Activated T-helper 17 cell treated with anti-CD3 and anti-CD28 coated beads, Interleukin-2, amount 50 U/mL, for 72 hours (primary cell): ENCODE measurements at places on chromosomes 6 and 20. TPM values are rescaled to one million over a fixed set of nuclear protein-coding genes. Genes with fewer than 3 reads are reported as not detected.
A peak's percentile ranks its signal among the peaks of the same experiment; 100 is the strongest.

DNA sequence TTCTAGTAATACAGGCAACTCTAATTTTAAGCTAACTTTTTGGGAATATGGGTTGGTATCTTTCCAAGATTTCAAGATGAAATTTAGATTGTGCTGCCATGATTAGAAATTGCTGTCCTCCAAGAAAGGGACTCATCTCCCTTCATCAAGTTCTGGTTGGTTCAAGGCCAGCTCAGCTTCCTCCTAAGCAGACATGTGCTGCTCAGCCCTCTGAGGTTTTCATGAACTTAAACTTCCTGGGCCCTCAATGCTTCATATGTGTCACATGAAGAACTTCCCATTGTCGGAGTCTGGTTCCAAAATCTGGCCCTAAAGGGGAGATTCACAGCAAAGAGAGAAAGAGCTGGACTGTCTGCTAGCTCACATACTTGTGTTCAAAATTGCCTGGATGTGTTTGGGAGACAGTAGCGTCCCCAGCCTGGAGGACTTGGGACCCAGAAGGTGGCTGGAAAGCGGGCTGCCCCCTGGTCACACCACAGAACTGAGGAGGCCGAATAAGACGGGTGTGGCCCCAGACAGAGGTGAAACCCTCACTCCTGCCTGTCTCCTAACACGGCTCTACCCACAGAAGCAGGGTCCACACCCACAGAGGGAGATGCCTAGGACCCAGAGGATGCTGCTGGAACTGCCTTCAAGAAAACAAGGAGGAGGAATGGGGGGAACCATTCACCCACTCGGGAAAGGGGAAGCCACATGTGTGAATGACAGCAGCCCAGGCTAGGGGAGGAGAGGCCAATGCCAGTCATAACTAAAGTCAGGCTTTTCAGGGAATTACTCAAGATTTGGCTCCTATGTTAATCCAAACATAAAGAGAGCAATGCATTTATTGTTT is 54.3 kb upstream of the GPR31 start:
- H3K4me3 ChIP-seq, result no peak overlapping the region
- peak overlapping the region; percentile 39 for H3K27ac ChIP-seq
- no peaks in the 10 kb centered on the region for H3K4me1 ChIP-seq
- ATAC-seq, result no peak
- no peaks in the 10 kb centered on the region for H3K36me3 ChIP-seq

DNA sequence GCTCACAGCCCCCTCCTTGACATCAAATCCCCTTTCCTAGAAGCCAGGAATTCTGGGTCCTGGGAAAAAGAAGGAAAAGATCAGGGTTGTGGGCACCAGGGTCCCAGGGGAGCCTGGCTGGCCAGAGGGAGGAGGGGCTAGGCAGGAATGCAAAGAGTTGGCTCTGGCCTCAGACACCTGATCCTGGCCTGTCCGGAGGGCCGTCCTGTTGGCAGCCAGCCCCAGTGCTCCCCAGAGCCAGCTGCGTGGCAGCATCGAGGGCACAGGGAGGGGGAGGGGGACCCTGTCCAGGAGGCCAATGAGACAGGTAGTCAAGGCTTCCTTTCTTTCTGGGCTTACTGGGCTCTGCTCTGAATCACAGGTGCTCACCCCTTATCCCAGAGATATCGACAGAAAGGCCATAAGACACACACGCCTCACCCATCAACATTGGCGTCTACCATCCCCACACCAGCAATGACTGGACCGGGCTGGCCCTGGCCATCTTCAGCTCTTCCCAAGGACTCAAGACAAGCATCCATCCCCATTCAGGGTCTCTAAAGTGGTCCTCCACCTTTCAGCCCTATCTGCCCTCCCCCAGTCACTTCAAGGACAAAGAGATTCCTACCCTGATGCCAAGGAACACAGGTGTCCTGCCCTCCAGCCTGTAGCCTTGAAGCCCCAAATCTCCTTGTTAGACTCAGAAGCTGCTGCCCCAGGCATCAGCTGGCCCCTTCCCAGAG is 723 bp downstream of the COL11A2 start:
- peaks cover 31% of the 10 kb centered on the region for H3K36me3 ChIP-seq
- no peak overlapping the region for H3K4me3 ChIP-seq
- ATAC-seq, result no peak
- peaks cover 29% of the 10 kb centered on the region for H3K27me3 ChIP-seq
- H3K4me1 ChIP-seq, result peaks cover 14% of the 10 kb centered on the region

DNA sequence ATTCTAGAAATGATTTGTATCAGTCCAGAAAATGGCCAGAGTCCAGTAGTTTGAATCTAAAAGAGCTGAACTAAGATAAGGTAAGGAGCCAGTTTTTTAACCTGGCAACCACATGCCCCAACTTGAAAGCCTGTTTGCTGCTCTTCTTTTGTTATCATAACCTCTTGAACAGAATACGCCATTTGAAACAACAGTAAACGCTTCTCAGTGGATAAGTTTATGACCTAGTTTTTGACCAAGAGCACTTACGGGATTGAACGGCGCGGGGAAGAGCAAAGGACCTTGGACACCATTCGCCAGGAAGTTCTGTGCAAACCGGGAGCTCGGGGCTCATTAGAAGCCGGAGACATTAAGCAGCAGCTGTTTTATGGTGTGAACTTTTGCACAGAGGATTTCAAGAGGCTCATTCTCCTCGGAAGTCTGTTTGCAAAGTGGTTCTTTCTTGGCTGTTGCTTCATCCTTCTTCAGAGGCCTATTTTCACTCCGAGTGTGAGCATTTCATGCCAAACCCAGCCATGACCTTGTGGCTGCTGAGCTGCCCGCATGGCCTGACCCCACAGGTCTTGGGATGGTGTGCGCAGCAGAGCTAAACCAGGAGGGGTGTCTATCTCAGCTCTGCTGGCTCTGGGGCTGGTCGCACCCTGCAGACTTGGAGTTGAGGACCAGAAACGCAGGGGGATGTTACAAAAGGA is 215.1 kb downstream of the SOX4 start:
- no peaks in the 10 kb centered on the region for H3K4me1 ChIP-seq
- no peaks in the 10 kb centered on the region for H3K27me3 ChIP-seq
- no peak overlapping the region for H3K4me3 ChIP-seq
- no peak overlapping the region for H3K27ac ChIP-seq
- no peak for ATAC-seq

DNA sequence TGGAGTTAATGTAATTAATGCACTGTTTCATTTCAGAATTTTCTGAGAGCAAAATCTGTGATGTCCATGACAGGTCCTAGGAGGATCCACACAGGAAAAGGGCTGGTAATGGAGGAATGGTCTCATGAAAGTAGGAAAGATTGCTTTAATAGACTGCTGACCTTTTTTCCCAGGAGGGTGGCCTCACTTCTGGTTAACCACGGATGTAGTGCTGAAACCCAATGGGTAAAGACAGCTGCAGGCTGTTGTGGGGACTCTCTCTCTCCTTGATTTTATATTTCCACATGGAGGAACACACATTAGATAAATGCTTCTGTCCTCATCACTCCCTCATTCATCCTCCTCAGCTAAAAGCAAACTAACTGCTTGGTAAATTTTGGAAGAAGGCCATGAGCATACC is 23.6 kb upstream of the RIPOR2 start:
- no peak for ATAC-seq
- H3K4me1 ChIP-seq, result peaks cover 62% of the 10 kb centered on the region
- H3K36me3 ChIP-seq, result no peaks in the 10 kb centered on the region
- peak overlapping the region; percentile 62 for H3K4me3 ChIP-seq
- peak overlapping the region; percentile 66 for H3K27ac ChIP-seq

DNA sequence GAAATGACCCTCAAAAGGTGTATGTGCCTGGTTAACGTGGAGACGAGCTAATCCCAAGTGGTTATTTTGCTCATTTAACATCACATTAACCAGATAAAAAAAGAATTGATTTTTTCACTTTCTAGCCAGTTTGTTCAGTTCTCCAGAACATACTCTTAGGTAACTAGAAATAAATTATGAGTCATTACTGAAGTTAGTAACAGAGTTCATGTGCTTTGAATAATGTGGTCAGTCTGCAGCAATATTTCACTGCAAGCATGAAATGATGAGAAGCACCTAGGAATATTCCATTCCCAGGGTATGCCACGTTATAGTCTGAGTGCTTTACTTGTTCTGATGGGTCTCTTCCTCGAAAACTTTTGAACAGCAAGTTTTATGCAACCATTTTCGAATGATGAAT is 138.3 kb upstream of the INSM1 start:
- no peak for ATAC-seq
- H3K36me3 ChIP-seq, result no peaks in the 10 kb centered on the region
- H3K27ac ChIP-seq, result no peak overlapping the region
- peaks cover 18% of the 10 kb centered on the region for H3K27me3 ChIP-seq
- H3K4me3 ChIP-seq, result no peak overlapping the region
- no peaks in the 10 kb centered on the region for H3K4me1 ChIP-seq

GRCh38 chr6:112478036-112478435 is 130.9 kb downstream of the RFPL4B start:
- no peak overlapping the region for H3K27ac ChIP-seq
- ATAC-seq, result no peak
- no peaks in the 10 kb centered on the region for H3K36me3 ChIP-seq
- H3K4me3 ChIP-seq, result no peak overlapping the region

DNA sequence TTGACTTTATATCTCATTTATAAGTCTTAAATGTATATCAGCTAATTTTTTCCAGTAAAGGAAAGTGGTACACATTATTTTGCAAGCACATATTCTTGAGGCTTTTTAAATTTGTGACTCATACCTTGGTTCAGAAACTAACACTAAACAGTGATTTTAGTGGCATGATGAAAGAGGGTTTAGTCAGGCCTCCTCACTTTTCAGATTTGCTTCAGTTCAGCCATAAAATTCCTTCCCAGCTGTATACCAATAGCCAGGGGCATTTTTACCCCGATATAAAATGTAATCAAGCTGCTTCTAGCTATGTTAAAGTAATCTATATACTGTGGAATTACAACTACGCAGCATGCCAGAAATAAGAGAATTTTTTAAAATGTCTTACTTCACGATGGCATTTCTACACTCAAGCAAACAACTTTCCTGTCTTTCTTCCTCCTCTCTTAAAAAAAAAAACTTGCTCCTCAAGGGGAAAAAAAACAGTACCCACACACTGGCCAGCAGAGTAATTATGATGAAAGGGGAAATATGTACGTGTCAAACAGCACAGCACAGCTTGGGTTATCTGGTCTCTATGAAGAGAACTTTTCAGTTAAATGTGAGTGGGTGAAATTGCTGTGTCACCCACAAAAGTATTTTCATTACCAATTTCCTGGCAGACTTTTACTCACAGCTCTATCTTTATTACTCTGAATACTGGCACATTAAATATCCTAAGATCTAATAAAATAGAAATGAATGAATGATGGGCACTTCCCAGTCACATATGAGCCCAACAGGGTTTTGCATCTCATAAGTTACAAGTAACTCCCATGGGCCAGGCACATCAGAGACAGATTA is 244.8 kb upstream of the TENT5A start:
- H3K27me3 ChIP-seq, result no peaks in the 10 kb centered on the region
- H3K4me1 ChIP-seq, result no peaks in the 10 kb centered on the region
- no peak overlapping the region for H3K4me3 ChIP-seq
- H3K27ac ChIP-seq, result no peak overlapping the region
- peak; percentile 55 for ATAC-seq

DNA sequence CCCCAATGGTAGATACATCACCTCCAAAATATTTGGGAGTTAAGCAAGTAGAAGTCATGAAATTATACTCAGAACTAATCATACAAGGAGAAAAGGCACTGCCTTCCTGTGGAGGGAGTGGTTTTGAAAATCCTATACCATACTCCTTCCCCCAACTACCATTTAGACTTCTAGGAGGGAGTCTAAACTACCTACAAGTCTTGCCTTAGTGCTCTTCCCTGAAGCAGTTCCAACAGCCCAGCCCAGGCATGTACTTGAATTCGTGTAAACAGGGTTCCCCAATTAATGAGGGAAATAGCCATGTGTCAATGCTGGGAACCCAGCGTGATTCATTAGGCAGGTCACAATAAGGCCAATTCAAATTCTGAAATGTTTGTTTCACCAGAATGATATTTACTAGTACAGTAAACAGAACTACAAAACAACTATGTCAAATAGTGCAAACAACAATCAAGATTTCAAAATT is 39.1 kb upstream of the SGK1 start:
- peaks cover 15% of the 10 kb centered on the region for H3K4me1 ChIP-seq
- no peaks in the 10 kb centered on the region for H3K27me3 ChIP-seq
- ATAC-seq, result no peak
- H3K4me3 ChIP-seq, result no peak overlapping the region
- H3K27ac ChIP-seq, result no peak overlapping the region
- H3K36me3 ChIP-seq, result no peaks in the 10 kb centered on the region

DNA sequence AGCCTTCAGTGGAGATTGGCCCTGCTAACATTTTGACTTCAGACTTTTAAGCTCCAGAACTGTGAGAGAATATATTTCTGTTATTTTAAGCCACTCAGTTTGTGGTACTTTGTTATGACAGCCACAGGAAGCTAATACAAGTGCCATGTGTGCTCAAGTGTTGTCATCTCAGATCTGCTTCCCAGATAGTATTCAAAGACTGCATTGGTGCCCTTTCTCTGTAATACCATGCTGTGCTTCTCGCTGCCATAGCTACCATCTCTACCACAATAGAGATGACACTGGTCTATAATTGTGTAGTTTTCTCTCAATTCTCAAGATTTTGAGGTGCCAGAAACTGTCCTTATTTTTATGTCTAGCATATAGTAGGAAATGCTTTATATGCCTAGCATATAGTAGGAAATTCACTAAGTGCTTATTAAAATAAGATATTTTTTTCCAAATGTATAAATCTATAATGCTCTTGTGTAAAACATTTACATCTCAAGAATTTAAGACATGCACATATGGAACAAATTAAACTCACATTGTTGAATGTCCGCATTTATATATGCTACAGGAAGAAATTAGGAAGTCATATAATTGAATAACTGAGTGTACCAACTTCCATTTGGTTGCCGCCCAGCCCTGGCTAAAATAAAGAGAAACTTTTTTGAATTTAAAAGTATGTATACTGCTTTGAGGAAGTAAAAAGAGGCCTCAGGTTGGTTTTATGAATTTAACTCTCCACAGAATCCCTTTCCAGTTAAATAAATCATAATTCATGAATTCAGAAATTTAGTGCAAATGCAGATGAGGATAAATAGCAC is 77.6 kb downstream of the TPBG start:
- no peak overlapping the region for H3K4me3 ChIP-seq
- no peaks in the 10 kb centered on the region for H3K27me3 ChIP-seq
- ATAC-seq, result no peak
- no peak overlapping the region for H3K27ac ChIP-seq
- no peaks in the 10 kb centered on the region for H3K36me3 ChIP-seq

DNA sequence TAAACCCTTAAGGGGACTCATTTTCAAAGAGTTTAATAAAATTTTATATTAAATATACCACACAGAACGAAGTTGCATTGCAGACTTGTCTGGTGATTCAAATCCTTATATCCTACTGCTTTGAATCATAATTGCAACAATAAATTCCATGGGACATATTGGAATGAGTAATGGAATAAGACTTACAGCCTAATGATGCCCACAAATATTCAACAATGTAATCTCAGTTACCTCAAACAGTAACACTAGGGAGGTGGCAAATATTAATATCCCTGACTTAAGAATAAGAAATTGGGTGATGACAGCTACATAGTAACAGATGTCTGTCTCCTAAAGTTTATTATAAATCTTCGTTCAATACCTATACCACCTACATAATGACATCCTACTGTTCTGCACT is 52.6 kb downstream of the BMP5 start:
- ATAC-seq, result no peak
- H3K4me1 ChIP-seq, result no peaks in the 10 kb centered on the region
- no peaks in the 10 kb centered on the region for H3K36me3 ChIP-seq

Gene THEMIS
- 72.9 TPM for total RNA-seq

Gene MYH7B
- 0.24 TPM for total RNA-seq

Gene PRDM1
- total RNA-seq, result 138 TPM

Gene GFRAL
- not detected for total RNA-seq

Gene PARD6B
- 3.2 TPM for total RNA-seq

Gene SCRT2
- total RNA-seq, result not detected
